Stimulated activated effector memory CD8-positive, alpha-beta T cell treated with anti-CD3 and anti-CD28 coated beads, Interleukin-12 subunit alpha, Interleukin-12 subunit beta, amount 100 ng/mL, for 72 hours (primary cell): ENCODE measurements at places on chromosomes 1 and 21.

- DNase-seq, result no peak
Observed at GRCh38 chr1:156963621-156964020, 43.2 kb downstream of the LRRC71 start.

DNA sequence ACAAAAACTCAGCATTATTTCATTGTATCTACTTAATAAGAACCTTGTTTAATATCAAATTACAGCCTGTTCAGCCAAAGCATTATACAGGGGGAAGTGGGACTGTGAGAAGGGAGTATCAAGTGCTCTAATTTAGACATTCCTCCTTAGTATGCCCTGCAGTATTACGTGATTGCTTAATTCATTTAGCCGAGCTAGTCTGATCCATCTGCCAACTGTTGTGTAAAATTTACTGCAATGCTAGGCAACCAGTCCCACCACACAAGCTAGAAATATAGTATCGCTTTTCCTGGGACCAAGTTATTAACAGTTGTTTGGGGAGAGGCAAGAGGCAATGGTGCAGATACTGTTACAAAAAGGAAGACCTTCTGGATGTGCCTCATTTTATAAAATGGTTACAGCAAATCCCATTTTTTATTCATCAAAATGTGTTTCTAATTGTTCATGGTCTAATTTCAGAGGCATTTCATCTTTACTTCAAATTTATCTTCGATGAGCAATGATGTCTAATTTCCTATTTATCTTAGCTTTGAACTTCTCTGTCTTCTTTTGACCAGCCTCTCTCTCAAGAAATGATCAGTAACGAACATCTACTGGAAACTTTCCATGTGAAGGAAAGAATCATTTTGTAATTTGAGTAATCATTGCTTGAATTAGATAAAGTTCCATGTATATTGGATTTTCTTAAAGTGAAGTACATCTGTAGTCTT, 283.3 kb downstream of the DUSP10 start:
- DNase-seq, result no peak

DNA sequence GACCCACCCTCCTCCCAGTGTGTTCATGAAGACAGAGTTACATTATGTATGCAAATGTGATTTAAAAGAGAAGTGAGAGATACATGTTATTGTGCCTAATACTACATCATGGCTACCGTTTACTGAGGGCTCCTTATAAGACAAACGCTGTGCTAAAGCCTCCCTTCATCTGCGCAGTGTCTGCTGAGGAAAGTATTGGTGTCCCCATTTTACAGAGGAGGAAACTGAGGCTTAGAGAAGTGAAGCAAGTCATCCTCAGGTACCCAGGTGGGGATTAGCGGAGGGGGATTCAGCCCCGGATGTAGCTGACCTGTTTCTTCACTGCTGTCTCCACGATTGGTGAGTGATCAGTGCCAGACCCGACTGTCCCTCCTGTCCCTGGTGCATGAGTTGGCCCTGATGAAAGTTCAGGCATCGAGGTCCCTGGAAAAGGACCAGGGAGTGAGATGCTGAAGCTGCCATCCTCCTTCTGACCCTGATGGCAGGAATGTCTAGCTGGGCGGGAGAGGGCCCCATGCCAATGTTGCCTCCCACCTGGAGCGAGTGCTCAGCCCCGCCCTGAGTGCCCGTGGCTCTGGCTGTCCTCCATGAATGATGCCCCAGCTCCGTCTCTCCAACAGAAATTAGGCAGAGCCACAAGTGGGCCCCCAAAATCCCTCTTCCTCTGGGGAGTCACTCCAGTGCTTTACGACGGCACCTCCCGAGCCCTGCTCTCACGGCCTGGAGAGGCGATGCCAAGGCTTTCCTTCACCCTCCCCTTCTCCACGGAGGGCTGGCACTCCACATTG, 204.7 kb downstream of the KAZN start:
- DNase-seq, result no peak

GRCh38 chr1:6819246-6820040, 34.2 kb downstream of the CAMTA1 start:
- DNase-seq, result no peak

GRCh38 chr1:107544285-107544684, 403.4 kb downstream of the NTNG1 start:
- no peak for DNase-seq

- DNase-seq, result no peak
Observed at GRCh38 chr1:116254776-116255175, 118.3 kb upstream of the ATP1A1 start.

- peak; percentile 98 for DNase-seq
Observed at GRCh38 chr1:31548907-31549808, 27.2 kb upstream of the TINAGL1 start.

DNA sequence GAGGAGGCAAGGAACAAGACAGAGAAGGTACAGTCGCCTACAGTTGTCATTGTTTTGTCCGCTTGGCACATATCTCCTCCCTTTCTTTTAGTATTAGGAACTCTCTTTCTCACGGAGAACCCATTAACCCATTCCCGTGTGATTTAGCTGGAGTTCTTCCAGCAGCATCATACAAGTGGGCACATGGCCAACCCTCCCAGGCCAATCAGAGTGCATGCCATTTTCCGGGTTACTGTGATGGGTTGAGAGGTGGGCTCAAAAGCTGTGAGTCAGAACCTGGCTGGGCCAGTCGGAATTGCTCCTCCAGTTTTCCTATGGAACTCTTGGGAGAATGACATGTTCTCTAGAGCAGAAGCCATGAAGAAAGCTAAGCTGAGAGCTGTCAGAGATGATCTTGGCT, 83.1 kb upstream of the SOD1 start:
- no peak for DNase-seq

DNA sequence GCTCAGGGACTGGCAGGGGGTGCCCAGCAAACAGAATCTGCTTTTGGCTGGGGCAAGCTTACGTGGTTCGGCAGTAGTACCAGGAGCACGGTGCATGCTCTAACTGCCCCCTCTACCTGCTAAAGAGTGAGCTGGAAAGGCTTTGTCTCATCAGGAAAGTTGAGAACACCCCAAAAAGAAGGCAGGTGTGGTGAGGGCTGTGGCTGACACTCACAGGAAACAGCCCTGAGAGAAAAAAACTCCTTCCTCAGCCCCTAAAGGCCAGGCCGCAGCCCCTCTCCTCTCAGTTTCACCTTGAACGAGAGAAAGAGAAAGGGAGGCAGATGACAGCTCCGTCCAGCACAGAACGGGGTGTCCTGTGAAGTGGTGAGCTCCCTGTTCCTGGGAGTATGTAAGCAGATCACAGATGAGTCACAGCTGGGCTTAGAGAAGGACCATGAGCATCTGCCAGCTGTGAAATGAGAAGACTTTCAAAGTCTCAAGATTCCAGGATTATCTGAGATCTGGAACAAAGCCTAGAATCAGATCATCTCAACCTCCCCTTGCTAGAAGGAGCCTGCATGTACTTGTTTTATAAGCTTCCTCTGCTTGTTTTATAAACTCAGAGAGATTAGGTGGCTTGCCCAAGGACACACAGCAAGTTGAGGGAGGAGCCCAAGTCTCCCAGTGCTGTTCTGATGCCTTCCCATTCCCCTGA, 13.4 kb downstream of the LAPTM5 start:
- DNase-seq, result peak; percentile 72

- no peak for DNase-seq
Observed at GRCh38 chr1:157652859-157653493, 47.6 kb downstream of the FCRL3 start.

- no peak for DNase-seq
Observed at GRCh38 chr1:76508871-76509270, 358.4 kb upstream of the ST6GALNAC5 start.

DNA sequence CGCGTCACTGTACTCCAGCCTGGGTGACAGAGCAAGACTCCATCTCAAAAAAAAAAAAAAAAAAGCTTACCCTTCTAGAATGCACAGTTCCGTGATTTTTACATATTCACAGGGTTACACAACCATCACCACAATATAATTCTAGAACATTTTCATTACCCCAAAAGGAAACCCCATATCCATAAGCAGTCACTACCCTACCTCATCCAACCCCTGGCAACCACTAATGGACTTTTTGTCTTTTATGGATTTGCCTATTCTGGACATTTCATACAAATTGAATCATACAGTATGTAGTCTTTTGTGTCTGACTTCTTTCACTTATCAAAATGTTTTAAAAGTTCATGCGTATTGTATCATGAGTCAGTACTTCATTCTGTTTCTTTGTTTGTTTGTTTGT, 22.8 kb downstream of the SYF2 start:
- no peak for DNase-seq

GRCh38 chr21:31371715-31372470, 27.8 kb upstream of the TIAM1 start:
- no peak for DNase-seq

DNA sequence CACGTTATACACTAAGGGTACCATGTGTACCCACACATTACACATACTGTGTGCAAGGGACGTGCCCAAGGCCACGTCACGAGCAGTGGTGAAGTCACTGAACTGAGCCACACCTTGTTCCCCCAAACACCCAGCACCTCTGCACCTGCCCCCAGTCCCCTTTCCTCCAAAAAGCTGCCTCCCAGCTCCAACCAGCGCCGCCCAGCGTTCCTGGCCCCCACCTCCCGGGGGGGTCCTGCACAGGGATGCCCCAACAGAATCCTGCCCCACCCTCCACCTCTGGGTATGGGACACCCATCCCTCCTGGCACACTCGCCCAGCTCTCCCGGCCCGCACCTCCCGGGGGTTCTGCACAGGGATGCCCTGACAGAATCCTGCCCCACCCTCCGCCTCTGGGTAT, 54.1 kb downstream of the CHD5 start:
- DNase-seq, result no peak

DNA sequence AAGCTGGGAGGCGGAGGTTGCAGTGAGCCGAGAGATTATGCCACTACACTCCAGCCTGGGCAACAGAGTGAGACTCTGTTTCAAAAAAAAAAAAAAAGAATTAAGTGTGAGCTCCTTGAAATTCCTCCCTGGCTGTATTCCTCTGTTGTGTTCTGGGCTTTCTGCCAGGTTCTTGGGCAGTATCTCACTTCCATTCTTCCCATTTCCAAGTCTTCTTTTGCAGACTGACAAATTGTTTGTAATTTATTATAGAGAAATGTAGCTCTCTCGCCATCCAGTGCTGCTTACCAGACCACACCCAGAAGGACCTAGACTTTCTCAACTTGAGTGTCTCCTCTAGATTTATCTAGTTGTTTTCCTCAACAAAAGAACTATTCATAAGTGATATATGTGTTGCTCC, 105.0 kb upstream of the ADGRL2 start:
- no peak for DNase-seq

- DNase-seq, result no peak
Observed at GRCh38 chr1:7707527-7707926, 63.6 kb upstream of the VAMP3 start.

- DNase-seq, result peak; percentile 73
Observed at GRCh38 chr1:203796236-203796605, 798 bp downstream of the ZBED6 start.

DNA sequence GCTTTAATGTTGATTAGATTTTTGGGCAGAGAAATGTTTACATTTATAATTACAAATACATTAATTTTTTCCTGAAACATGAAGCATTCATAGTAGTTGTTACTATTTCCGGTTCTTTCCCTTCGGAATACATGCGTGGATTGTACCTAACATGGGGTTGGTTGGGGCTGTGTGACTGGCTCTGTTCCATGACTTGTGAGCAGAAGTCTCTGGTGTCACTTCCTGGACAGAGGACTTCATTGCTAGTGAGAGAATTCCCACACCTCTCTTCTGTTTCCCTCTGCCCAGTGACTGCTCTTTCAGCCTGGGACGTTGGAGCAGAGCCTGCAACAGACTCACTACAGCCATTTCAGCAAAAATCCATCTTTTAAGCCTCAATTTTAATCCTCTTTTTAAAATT, 231.4 kb downstream of the GRIK1 start:
- no peak for DNase-seq

- DNase-seq, result no peak
Observed at GRCh38 chr1:66532214-66532613, 1.7 kb upstream of the SGIP1 start.

DNA sequence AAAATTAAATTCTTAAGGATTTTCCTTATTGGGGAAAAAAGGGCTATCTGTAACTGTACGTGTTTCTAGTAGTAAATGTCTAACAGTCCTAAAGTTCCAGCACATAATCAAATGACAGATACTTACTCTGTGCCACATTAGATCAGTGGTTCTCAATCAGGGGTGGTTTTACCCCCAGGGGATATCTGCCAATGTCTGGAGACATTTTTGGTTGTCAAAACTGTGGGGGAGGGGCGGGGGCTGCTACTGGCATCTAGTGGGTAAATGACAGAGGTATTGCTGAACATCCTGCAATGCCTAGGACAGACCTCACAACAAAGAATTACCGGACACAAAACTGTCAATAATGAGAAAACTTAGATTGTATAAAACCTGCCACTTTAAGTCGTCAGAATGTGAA, 33.4 kb upstream of the PTPRC start:
- no peak for DNase-seq

GRCh38 chr1:185610954-185611353, 123.2 kb upstream of the HMCN1 start:
- no peak for DNase-seq

DNA sequence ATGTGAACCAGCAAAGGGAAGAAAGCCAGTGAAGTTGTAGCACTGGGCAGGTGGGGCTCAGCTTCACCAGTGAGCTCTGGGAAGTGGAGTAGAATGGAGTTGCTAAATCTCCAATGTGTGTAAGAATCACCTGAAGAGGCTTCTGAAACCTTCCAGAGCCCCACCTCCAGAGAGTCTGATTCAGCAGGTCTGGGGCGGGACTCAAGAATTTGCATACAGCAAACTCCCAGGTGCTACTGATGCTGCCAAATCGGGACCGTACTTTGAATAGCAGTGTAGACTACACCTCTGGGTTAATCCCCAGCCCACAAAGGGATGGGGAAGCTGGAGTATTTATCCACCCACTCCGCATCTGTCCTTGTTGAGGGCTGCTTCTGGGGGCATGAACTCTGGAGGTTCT, 154.3 kb downstream of the IGSF21 start:
- DNase-seq, result no peak

GRCh38 chr1:119676571-119677206, 28.6 kb upstream of the ZNF697 start:
- no peak for DNase-seq

DNA sequence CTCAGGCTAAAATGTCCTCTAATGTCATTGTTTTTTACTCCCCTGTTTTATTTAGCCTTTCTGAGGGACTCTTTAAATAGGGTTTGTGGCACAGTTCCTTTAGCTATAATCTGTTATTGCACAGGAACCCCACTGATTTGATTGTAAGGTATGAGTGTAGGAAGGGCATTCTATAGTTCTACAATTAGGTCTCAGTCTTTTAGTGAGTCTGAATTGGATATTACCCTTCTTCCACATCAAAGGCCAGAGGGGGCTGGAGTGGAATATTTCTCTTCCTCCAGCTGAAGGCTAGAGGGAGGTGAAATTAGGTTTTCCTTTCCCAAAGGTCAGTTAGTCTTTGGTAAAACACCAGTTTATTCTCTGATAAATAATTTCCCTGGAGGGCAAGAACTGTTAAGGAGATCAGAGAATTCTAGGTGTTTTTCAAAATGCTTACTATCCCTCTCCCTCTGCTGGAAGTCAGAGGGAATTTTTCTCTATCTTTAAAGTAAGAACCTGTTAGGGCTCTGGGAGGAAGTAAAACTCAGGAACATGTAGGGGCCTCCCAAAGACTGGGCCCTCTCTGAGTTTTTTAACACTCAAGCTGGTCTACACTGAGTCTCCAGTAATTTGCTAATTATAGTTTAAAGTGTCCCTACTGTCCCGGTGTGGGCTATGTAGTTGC, 176.3 kb upstream of the ZNHIT6 start:
- no peak for DNase-seq
